ENCODE measurements at places on chromosomes 5 and 9.

GRCh38 chr9:133961226-133962165 is 30.6 kb downstream of the VAV2 start:
- DNase-seq: no peak

- DNase-seq: no peak
Measured at GRCh38 chr5:179324760-179325295, 20.4 kb downstream of the ADAMTS2 start.

- peak; percentile 70 for DNase-seq
Measured at GRCh38 chr5:86861512-86861911, 243.8 kb downstream of the COX7C start.

DNA sequence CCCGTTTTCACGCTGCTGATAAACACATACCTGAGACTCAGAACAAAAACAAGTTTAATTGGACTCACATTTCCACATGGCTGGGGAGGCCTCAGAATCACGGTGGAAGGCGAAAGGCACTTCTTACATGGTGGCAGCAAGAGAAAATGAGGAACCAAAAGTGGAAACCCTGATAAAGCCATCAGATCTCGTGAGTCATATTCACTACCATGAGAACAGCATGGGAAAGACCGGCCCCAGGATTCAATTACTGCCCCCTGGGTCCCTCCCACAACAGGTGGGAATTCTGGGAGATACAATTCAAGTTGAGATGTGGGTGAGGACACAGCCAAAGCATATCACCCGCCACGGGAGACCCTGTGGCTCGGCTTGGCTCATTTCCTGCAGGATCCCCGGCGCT is 20.2 kb downstream of the EXD3 start:
- no peak for DNase-seq

DNA sequence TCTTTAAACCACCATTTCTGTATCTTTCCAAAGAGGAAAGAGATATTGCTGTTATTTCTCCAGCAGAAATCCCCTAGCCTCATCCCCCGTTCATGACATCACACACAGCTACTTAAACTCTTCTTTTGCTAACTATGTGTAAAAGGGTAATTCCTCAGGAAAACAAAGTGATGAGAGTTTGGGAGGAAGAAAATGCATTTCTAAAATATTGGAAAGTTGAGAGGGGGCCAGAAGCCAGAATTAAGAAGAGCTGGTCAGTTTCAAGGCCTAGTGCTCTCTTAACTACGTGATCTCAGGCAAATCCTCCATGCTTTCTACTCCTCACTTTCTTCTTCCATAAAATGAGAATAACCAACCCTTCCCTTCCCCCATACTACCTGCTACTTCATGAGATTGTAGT is 109.4 kb downstream of the LIFR start:
- no peak for DNase-seq

DNA sequence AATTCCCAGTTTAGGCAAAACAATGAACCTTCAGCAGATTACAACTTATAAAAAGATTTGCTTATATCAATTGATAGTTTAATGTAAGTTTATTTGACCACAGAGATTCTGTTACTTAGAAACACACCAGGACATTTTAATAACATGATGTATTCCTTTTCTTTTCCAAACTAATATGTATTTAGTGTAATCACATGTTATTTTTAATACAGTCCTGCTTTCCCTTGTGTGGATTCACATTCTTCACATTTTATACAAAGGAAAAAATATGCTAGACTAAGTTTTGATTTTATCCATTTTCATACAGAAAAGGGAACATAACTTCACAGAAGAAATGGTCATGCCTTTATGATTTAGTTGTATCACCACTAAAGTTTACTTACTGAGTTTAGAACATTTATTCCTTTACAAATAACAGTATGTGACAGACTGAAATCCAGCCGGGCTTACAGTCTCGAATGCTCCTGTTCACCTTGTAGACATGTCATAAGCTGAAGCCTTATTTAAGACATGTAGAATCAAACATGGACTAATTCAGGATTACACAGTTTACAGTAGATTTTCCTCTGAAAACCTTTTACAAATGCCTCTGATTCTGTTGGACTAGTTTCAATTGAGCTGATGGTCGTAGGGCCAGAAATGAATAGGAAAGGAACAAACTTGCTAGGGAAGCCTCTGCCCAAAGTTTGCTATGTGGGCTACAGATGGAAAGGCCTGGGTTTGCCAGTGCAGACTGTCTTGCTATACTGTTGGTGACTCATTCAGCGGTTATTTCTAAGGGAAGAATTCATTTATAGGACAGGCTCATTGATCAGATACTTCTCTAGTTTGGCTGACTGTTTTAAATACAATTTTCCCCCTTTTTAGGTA is 6.6 kb upstream of the ASPN start:
- no peak for DNase-seq

GRCh38 chr5:68383888-68384310 is 168.3 kb downstream of the PIK3R1 start:
- no peak for DNase-seq

DNA sequence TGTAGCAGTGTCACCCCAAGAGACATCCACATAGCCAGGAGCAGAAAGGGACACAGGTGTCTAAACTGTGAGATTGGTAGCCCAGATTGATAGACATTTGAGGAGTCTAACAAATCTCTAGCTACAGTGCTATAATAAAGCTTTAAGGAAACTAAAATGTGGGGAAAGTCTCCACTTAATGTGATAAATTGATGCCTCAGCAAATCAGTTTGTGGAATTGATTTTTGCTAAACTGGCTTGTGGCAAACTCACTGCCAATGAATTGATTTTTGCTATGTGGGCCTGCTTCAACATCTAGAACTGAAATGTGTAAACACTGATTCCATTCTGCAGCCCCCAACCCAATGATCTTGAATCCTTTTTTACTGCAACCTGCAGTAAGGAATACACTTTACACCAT is 16.8 kb upstream of the MAP3K1 start:
- DNase-seq: no peak

DNA sequence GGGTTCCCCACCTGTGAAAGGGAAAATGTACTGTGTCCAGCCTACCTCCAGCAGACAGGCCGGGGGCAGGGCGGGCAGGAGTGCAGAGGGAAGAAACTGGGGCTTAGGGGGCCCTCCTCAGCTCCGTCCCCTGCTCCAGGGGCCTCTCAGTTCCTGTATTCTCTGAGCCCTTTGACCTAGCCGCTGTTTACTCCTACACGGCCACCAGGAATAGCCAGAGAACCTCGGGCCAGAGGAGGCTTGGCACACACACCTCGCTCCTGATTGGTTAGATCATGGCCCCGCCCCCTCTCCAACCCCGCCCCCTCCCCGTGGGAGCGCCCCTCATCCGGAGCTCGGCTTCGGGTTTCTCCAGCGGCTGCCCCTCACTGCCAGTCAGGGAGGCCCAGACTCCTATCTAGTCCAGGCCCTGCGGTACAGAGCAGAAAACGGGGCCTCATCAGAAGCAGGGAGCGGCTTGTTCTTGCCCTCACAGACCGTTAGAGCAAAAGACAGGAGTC is 2.2 kb downstream of the ST6GALNAC6 start:
- DNase-seq: peak; percentile 90

GRCh38 chr9:124282442-124283227 is 24.9 kb downstream of the NEK6 start:
- DNase-seq: peak; percentile 49

DNA sequence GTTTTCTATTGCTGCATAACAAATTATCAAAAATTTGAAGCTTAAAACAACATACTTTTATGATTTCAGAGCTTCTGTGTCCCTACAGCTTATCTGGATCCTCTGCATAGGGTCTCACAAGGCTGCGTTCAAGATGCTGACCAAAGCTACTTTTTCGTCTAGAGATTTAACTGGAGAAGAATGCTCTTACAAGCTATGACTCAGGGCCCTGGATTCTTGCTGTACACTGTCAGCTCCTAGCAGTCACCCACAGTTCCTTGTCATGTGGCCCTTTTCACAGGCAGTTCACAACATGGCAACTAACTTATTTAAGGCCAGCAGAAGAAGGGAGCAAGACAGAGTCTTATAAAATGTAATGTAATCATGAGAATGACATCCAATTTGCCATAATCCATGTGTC is 70.8 kb upstream of the FAM174A start:
- no peak for DNase-seq

- peak; percentile 79 for DNase-seq
Measured at GRCh38 chr9:13778631-13779030, 499.1 kb upstream of the MPDZ start.

- DNase-seq: no peak
Measured at GRCh38 chr9:134216961-134217360, 52.6 kb upstream of the RNU6ATAC start.

- DNase-seq: no peak
Measured at GRCh38 chr5:142874540-142874939, 104.4 kb downstream of the ARHGAP26 start.

- DNase-seq: no peak
Measured at GRCh38 chr9:98438666-98439065, 183.2 kb upstream of the TBC1D2 start.

- DNase-seq: no peak
Measured at GRCh38 chr9:82127465-82127864, 138.9 kb downstream of the SPATA31D1 start.

DNA sequence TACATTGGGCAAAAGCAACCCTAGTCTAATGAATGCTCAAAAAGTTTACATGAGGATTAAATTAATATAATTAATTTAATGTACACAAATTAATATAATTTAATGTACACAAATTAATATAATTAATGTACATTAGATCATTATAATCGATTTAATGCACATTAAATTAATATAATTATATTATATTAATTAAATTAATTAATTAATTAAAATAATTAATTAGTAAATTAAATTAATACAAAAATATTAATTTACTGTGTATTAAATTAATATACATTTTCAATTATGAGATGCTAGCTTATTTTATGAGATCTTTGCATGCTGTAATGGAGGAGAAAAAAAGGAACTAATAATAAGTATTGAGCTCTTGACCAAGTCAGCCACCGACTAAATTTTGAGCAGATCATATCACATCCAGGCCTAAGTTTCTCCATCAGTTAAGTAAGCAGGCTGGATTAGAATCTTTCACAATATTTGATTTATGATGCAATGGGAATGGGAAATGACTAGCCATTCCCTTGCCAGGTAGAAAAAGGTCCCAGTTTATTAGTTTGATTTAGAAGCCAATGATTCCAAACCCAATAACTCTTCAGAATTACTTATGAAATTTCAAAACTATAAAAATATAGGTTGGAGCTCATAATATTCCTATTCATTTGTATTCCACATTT is 533.4 kb upstream of the GRIA1 start:
- no peak for DNase-seq

DNA sequence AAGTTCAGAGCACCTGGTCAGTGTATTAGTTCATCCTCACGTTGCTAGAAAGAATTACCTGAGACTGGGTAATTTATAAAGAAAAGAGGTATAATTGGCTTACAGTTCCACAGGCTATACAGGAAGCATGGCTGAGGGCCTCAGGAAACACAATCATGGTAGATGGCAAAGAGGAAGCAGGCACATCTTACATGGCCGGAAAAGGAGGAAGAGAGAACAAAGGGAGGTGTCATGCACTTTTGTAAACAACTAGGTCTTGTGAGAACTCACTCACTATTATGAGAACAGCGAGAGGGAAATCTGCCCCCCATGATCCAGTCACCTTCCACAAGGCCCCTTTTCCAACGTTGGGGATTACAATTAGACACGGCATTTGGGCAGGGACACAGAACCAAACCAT is 28.8 kb upstream of the CAVIN4 start:
- DNase-seq: no peak

GRCh38 chr9:77024776-77025545 is 5.5 kb downstream of the FOXB2 start:
- peak; percentile 13 for DNase-seq

- no peak for DNase-seq
Measured at GRCh38 chr9:109270441-109270840, 50.4 kb downstream of the EPB41L4B start.

DNA sequence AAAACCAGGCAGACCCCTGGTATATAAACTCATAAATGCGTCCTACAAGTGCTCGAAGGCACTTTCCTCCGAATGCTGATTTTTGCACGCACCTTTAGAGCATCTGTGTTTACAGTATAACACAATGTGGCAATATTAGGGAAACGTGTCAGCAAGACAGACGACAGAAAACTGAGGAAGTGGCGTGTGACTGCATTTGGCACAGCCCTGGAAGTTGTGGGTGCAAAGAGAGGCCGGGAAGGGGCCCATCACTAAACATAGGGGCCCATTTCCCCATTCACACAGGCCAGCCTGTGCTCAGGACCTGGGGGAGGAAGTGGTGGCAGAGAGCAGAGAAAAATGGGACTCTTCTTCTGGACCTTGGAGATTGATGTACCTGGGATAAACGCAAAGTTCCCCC is 48.2 kb downstream of the RASGEF1C start:
- DNase-seq: no peak

DNA sequence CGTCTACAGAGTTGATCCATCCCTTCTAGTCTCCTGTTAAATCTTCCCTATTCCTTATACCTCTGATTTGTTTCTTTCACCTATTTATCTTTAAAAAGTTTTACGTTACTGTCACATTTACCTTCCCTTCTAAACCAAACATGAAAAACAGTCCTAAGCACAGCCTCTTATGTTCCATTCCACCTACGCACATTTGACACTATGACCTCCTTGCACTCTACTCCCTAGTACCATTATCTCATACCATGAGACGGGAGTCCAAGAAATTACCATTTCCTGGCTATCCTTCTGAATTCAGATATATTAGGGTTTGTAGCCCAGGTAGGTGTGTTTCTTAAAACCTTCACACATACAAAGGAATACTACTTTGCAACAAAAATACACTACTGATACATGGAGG is 25.1 kb downstream of the FNIP1 start:
- no peak for DNase-seq

DNA sequence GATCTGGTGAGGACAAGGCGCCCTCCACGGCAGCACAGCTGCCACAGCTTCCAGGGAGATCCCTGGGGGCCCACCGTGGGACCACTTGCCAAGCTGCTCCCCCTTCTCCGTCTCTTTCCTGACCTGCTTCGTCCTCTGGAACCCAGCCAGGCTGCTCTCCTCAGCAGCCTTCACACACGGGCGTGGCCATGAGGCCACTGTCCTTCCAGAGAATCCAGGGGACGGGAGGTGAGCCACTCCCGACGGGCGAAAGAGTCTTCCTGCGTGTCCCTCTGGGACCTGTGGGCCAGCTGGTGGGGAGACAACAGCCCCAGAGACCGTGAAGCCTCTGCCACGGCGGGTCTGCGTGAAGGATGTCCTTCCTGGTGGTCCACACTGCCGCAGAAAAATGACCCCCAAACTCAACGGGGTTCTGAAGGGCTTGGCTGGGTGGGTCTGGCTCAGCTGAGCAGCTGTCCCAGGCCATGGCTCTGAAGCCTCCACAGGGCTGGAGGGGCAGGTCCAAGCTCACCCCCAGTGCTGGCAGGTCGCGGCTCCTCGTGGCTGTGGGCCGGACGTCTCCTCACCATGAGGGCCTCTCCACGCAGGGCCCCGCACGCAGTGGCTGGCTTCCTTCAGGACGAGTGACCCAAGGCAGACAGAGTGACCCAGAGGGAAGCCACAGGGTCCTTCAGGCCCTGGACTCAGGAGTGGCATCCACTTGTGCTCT is 47.4 kb upstream of the NKD2 start:
- DNase-seq: peak; percentile 14

GRCh38 chr5:9320652-9321051 is 225.2 kb downstream of the SEMA5A start:
- no peak for DNase-seq

- no peak for DNase-seq
Measured at GRCh38 chr5:89337-90286, 2.4 kb upstream of the PLEKHG4B start.

GRCh38 chr5:156121234-156121633 is 205.7 kb upstream of the SGCD start:
- no peak for DNase-seq

GRCh38 chr5:123746683-123747360 is 234.8 kb downstream of the CSNK1G3 start:
- no peak for DNase-seq
